ENCODE measurements at places on chromosomes 7 and 10. TPM values are rescaled to one million over a fixed set of nuclear protein-coding genes. Genes with fewer than 3 reads are reported as not detected.

SCART1 gene
- total RNA-seq: 1.5 TPM

TAX1BP1 gene
- total RNA-seq: 167 TPM

TFEC gene
- total RNA-seq: 7.8 TPM

TSPAN33 gene
- total RNA-seq: 38.0 TPM

NKX2-3 gene
- not detected for total RNA-seq

GDF10 gene
- not detected for total RNA-seq

ZNF25 gene
- 7.9 TPM for total RNA-seq

FAM237B gene
- not detected for total RNA-seq

CHST15 gene
- total RNA-seq: 23.9 TPM

UCN3 gene
- total RNA-seq: not detected

C10orf71 gene
- total RNA-seq: not detected

IKZF1 gene
- total RNA-seq: 231 TPM

C1QL3 gene
- total RNA-seq: not detected

ZNF273 gene
- total RNA-seq: 16.2 TPM

ITPRID1 gene
- 0.73 TPM for total RNA-seq

HOXA10 gene
- total RNA-seq: 0.63 TPM

CUX1 gene
- total RNA-seq: 41.1 TPM

C7orf57 gene
- not detected for total RNA-seq

RASA4B gene
- 9.3 TPM for total RNA-seq

LARP4B gene
- total RNA-seq: 13.6 TPM

ZNF438 gene
- 2.2 TPM for total RNA-seq

PTN gene
- not detected for total RNA-seq

CACNB2 gene
- not detected for total RNA-seq

GPR85 gene
- total RNA-seq: under 0.01 TPM

MKLN1 gene
- 78.5 TPM for total RNA-seq

FAM25G gene
- not detected for total RNA-seq

MYO3A gene
- total RNA-seq: 0.10 TPM

ITGA8 gene
- total RNA-seq: not detected

CALML5 gene
- not detected for total RNA-seq

PDK4 gene
- total RNA-seq: 1.2 TPM

NRG3 gene
- not detected for total RNA-seq

SPDYE2 gene
- 0.21 TPM for total RNA-seq

WNT2 gene
- total RNA-seq: under 0.01 TPM

MYL10 gene
- total RNA-seq: not detected

PAX2 gene
- not detected for total RNA-seq

CAV2 gene
- total RNA-seq: 4.1 TPM

STRA8 gene
- total RNA-seq: not detected

PLXDC2 gene
- 46.2 TPM for total RNA-seq

MRC1 gene
- 0.21 TPM for total RNA-seq

POMZP3 gene
- 9.2 TPM for total RNA-seq

NPC1L1 gene
- not detected for total RNA-seq

TUBAL3 gene
- not detected for total RNA-seq

PDAP1 gene
- 29.6 TPM for total RNA-seq

ADAM8 gene
- 84.9 TPM for total RNA-seq

CTAGE4 gene
- total RNA-seq: 2.0 TPM

HGF gene
- 2.7 TPM for total RNA-seq

AKR1C4 gene
- 0.21 TPM for total RNA-seq

DPP6 gene
- not detected for total RNA-seq

MGAM2 gene
- total RNA-seq: 0.10 TPM

AZGP1 gene
- not detected for total RNA-seq

INMT gene
- total RNA-seq: 0.52 TPM

KEL gene
- 0.10 TPM for total RNA-seq

GNAT3 gene
- total RNA-seq: not detected

HOXA4 gene
- not detected for total RNA-seq

FBXO24 gene
- total RNA-seq: 0.21 TPM

Data from mononuclear cell (primary cell).